ENCODE measurements at places on chromosomes 2 and 18.

GRCh38 chr2:238504181-238504931 is 77.6 kb downstream of the ASB1 start:
- no peak for DNase-seq

GRCh38 chr18:65439188-65439587 is 311.6 kb upstream of the CDH7 start:
- no peak for DNase-seq

DNA sequence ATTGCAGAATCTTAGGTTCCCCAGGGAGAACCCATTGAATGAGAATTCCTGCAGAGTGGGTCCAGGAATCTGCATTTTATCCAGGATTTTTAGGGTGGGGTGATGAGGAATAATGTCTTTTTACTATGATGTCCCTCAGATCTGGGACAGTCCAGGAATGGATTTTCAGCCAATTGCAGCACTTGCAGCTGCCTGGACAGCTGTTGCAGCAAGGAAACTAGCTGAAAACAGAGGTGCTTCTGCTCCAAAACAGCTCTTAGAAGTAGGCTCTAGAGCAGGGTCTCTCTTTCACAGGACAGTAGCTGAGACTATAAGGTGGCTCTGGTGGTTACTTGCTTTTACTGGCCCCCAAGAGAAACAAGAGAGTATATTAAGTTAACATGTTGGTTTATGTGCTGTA is 9.1 kb downstream of the GLI2 start:
- DNase-seq: no peak

DNA sequence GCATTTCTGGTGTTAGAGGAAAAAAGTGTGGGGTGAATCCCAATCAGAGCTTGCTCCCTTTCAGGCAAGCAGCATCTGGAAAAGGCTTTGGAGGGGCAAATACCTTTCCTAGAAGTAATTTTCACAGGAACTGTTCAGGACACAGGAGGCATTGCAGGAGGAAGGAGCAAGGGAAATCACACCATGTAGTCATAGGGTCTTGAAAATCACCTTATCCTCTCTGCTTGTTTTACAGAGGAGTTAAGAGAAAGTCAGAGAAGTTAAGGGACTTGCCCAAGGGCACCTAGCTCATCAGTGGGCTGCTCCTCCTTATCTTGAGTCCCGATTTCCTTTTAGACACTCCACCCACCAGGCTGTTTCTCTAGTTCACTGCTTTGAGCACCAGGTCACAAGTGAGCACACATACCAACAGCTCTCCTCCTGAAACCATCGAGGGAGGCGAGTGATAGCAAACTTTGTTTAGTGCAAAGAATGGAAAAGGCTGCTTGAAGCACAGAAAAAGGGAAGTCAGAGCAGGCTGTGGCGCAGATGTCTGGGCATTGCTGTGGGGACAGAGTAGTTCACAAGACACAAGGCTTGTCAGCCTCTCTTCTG is 89.2 kb upstream of the CXCR4 start:
- no peak for DNase-seq

GRCh38 chr2:162678551-162678950 is 160.0 kb downstream of the KCNH7 start:
- DNase-seq: no peak

DNA sequence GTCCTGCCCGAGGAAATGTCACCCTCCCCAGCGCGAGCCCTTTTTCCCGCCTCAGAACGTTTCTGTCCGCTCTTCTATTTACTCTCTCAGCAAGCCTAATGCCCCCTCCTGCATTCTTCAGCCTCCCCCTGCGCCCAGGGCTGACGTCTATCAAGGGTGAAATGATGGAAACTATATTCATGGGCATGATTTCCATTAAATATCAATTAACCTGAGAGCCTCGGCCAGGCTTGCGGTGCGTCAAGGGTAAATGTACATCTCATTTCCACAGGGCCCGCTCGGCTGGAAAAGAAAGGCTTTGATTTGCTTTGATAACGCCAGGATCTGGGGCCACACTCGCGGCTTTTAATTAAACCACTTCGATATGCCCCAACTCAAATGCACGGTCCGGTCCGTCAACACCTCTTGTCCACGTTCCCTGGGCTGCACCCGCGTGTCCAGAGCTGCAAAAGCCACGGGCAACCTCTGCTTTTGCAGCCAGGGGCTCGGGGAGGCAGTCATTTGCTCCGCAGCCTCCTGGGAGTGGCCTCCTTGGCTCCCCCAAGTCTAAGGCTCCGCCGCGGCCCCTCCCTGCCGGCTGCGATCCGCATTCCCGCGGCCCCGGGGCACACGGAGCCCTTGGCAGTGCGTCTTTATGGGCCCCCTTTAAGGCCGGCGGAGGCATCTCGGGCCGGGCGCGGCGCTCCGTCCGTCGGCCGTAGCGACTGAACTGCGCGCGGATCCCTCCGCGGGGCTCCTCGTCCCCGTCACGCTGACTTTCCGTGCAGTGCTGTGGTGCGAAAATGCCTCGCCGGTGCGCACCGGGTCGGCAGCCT is at the start of gene HOXD8:
Gene HOXD8, plus strand, starts transcription at position 724 of the 815 bp plus-strand sequence. CDS start 662 bp downstream, outside the sequence.
- peak; percentile 72 for DNase-seq

DNA sequence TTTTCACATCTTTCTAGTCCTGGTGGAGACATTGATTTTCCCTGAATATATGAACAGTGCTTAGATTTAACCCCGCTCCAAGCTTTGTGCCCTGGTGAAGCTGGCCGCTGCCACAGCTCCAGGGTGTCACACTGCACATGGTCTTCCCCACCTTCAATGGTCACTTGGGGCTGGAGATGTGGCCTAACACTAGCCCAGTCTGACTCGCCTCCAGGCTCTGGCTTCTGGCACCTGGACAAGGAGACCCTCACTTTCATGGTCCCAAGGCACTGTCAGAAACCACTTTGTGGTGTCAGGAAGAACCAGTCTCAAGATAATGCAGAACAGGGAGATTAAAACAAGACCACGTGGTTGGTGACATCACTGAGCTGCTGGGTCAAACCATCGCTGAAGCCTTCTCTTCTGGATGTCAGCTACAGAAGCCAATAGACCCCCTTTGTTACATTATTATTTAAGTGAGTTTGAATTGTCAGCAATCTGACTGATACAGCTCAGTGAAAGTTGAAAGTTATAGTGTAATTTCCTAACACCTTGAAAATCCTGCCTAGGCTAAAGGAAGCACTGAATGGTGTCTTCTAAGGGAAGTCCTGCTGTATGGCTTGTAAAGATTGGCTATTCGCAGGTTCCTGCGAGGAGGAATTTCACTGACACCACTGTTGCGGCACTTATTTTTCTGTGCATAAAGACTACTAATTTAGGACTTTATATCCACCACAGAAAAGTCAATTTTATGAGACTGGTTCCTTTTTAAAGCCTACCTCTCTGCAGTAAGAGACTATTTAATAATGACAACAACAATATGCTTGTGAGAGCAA is 55.0 kb upstream of the CTDP1 start:
- DNase-seq: no peak

- no peak for DNase-seq
These were observed 96.2 kb downstream of the MEIS1 start for GRCh38 chr2:66531155-66531554.

DNA sequence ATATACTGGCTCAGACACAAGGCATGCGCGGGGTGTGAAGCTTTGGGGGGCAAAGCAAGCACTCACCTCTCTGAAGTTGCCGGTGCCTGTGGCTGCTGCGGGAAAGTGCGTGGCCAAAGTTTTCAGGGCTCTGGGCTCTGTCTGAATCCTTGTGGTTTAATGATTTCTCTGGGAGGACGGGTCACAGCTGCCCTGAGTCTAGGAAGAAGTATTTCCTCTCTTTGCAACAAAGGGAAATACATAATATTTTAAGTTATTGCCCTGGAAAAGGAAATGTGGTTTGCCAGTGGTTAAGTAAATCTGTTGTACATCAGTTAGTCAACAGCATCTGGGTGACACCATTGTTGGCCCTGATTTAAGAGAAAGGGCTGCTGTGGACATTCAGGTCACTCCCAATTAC is 56.7 kb upstream of the ZDBF2 start:
- no peak for DNase-seq

- DNase-seq: no peak
These were observed 53.6 kb upstream of the ITGA6 start for GRCh38 chr2:172373766-172374165.

DNA sequence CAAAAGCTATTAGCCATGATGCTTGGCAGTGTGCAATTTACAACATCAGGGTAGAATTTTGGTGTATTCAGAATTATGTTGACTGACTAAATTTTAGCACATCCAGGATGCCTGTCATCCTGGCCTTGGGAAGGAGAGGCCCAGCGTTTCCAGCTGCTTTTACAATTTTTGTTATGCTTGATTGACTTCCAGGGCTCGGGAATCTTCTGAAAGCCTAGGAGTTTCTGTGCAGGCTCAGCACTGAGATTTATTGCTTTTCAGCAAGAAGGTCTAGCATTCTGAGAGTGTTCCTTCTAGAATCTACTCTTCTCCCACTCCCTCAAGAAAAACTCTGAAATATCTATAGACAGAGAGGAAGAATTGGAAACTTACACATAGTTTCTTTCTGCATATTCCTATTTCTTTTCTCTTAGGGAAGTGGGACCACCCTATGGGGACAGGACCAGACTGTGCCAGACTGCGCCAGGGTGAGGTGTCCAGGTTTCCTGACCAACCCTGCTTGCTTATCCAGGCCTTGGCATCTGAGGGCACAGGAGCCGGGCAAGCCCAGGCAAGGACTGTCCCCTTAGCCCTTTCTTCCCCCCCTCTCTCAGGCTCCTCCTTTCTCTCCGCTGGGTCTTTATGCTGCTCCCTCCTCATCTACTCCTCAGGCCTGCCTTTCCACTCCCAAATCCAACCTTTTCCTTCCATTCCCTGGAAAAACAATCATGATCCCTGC is 26.9 kb downstream of the MAIP1 start:
- DNase-seq: no peak

- no peak for DNase-seq
These were observed 317.2 kb downstream of the TSN start for GRCh38 chr2:122072666-122073065.

GRCh38 chr2:167258712-167259111 is 370.4 kb downstream of the XIRP2 start:
- DNase-seq: no peak

GRCh38 chr18:59156316-59156715 is 16.6 kb downstream of the SEC11C start:
- DNase-seq: no peak
